Thoracic aorta (tissue), 2 donors: ENCODE measurements at places on chromosomes 13 and 19.

GRCh38 chr13:49356223-49356622 lies 87.6 kb downstream of the CAB39L start:
- peak overlapping the region; percentile 23 for H3K4me3 ChIP-seq
- H3K27me3 ChIP-seq = no peaks in the 10 kb centered on the region
- no peak for DNase-seq
- peaks cover 21% of the 10 kb centered on the region for H3K4me1 ChIP-seq
- H3K27ac ChIP-seq = peak overlapping the region; percentile 93

DNA sequence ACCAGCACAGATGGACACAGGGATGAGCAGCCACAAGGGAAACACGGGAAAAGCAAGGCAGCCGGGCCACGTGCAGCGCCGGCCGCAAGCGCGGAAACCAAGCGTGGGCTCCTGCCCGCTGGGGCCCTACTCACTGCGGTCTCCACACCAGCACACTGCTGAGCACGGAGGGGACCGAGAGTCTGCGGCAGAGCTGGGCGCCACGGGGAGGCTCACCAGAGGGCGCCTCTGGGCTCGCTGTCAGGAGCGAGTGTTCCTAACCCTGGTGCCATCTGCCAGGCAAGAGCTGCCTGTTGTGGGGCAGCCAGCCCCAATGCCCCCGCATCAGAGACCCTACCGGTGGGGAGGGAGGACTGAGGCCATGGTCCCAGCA lies 26.5 kb downstream of the MPND start:
- peak overlapping the region; percentile 40 for H3K4me3 ChIP-seq
- H3K36me3 ChIP-seq = peaks cover 14% of the 10 kb centered on the region
- no peak for DNase-seq
- peaks cover 42% of the 10 kb centered on the region for H3K4me1 ChIP-seq
- no peaks in the 10 kb centered on the region for H3K27me3 ChIP-seq
- no peak overlapping the region for H3K27ac ChIP-seq

DNA sequence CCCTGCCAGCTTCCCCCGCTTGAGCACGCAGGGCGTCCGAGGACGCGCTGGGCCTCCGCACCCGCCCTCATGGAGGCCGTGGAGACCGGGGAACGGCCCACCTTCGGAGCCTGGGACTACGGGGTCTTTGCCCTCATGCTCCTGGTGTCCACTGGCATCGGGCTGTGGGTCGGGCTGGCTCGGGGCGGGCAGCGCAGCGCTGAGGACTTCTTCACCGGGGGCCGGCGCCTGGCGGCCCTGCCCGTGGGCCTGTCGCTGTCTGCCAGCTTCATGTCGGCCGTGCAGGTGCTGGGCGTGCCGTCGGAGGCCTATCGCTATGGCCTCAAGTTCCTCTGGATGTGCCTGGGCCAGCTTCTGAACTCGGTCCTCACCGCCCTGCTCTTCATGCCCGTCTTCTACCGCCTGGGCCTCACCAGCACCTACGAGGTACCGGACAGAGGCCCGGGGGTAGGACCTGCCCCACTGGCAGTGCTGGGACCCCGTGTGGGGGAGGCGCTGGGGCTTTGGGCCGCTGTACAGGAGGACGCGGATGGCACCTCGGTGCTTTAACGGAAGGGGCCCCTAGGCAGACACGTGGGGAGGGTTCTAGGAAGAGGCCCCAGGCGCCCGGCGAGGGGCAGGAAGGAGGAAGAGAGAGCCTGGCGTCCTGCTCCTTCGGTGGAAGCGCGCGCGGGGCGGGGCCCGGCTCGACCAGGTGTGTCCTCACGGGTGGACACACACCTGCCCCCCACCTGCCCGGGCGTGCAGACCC lies 681 bp downstream of the SLC5A5 start:
- peaks cover 10% of the 10 kb centered on the region for H3K27me3 ChIP-seq
- no peak overlapping the region for H3K27ac ChIP-seq
- DNase-seq = no peak
- H3K4me3 ChIP-seq = peak overlapping the region; percentile 42
- H3K36me3 ChIP-seq = no peaks in the 10 kb centered on the region

DNA sequence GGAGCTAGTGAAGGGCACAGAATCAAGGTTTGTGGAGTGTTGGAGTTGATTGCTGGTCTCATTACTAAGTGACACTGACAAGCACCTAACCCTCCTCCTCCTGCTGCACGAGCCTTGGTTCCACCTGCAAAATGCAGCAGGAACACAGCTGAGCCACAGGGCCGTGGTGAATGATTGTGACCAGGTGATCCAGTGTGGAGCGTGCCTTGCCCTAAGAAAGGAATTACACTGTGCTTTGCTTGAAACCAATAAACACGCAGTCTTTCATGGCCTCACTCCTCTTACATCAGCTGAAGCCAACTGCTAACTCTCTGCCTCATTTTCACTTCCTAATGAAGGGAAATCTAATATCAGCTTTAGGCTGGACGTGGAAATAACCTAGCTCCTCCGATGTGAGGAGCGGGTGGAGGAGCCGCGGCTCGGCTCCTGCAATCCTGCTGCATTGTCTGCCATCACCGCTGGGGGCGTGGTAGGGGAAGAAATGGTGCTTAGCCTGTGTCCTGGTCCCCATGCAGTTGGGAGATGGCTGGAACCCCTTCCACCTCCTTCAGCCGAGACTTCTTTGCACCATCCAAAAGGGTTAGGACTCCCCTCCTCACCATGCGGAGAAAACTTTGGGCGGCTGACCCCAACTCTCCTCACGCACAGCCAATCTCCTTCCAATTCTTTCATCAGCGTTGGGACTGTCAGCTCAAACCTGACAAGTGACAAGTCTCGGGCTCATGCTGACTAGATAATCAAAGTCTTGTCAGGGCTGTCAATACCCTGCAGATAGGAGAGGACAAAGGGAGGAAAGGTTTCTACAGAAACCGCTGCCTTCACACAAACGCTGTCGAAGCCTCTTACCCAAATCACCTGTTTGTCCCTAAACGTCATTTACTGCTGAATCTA lies 427.9 kb downstream of the ZNF536 start:
- H3K4me3 ChIP-seq = no peak overlapping the region
- DNase-seq = no peak
- H3K4me1 ChIP-seq = no peaks in the 10 kb centered on the region
- no peak overlapping the region for H3K27ac ChIP-seq
- H3K36me3 ChIP-seq = no peaks in the 10 kb centered on the region
